Dermis microvascular lymphatic vessel endothelial cell (primary cell): ENCODE measurements at places on chromosomes 4 and X.

- DNase-seq, result peak; percentile 67
Measured at GRCh38 chrX:55713631-55714030, 3.9 kb upstream of the RRAGB start.

- DNase-seq, result no peak
Measured at GRCh38 chr4:88457307-88458103, 586 bp downstream of the HERC5 start.

GRCh38 chr4:76058888-76059426, 15.6 kb upstream of the ART3 start:
- no peak for DNase-seq

DNA sequence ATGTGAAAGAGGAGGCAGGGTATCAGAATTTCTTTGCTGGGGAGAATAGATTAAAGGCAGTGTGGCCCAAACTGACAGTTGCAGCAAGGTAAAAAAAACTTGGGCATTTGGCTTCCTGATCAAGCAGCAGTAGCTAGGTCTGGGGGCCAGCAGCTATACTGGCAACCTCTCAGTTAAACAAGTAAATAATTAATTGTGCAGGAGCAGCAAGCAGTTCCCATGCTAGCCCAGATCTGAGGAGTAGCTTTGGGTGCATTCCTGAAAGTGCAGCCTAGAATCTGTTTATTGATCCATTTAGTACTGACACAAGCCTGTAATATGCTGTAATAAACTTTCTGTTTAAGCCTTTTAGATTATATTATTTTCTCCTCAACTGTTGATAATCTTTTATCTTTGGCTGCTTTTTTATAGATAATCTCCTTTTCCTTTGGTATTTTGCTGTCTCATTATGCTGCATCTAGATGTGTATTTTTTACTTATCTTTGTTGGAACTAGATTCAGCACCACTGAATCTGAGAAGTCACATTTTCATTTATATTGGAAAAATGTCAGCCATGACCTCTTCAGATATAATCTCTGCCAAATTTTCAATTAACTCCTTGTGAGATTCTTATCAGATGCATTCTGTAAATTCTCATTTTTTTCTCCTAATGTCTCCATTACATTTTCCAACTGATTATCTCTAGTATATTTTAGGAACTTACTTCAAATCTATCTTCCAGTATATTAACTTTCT, 276.3 kb downstream of the STPG2 start:
- no peak for DNase-seq

- DNase-seq, result no peak
Measured at GRCh38 chr4:18435781-18436180, 414.2 kb upstream of the LCORL start.

DNA sequence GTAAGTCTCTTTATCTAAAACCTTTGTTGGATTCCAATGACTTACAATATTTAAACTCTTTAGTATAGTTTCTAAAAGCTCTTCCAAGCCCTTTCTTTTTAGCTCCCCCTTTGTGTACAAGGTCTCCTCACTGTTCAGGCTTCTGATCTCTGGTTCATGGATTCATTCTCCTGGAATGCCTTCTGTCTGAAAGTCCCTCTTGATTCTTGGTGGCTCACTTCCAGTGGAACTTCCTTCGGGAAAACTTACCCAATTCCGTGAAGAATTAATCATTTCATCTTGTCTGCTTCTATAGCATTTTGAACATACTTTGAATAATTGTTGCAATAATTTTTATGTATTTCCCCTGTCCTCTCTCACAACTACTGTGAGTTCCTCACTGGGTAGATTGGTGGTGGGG, 3.6 kb downstream of the ARHGAP24 start:
- no peak for DNase-seq
